ENCODE measurements at places on chromosomes 6 and 20.
A peak's percentile ranks its signal among the peaks of the same experiment; 100 is the strongest.

GRCh38 chr6:81865712-81866111 lies 113.2 kb upstream of the TENT5A start:
- no peak for DNase-seq

DNA sequence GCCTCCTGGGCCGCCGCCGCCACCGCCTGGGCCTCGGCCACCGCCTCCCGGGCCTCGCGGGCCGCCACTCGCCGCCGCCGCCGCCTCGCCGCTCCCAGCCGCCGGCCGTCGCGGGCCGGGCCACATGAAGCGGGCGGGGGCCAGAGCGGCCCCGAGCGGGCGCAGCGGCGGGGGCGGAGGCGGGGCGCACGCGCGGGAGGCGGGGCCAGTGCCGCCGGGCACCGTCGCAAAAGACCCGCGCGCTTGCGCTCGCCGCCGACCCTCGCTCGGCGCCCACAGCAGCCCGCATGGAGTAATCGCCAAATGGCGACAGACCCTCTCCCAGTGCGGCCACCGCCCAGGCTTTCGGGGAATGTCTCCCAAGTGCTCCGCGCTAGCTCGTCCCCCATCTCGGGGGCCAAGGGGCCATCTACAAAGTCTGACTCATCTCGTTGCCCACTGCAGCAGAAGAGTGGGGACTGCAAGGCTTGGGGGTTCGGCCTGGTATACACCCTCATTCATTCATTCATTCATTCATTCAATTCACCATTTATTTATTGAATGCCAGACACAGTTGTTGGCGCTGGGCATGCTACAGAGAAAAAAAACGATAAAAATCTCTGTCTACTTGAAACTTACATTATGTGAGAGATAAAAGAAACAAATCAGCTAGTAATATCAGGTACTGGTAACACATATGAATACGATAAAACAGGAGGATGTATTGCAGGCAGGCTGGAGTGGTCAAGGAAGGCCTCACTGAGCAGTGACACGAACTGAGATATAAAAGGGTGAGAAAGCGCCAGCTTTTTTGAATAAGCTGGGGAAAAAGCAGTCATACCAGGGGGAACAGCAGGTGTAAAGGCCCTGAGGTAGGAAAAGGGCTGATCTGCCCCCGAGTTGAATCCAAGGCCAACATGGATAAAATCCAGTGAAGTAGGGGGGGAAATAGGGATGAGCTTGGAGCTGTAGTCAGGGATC lies at the start of gene B4GALT5:
B4GALT5 (minus strand) TSS at position 126 of the 960 bp plus-strand sequence. CDS start 188 bp downstream, outside the sequence.
- peak; percentile 56 for DNase-seq

DNA sequence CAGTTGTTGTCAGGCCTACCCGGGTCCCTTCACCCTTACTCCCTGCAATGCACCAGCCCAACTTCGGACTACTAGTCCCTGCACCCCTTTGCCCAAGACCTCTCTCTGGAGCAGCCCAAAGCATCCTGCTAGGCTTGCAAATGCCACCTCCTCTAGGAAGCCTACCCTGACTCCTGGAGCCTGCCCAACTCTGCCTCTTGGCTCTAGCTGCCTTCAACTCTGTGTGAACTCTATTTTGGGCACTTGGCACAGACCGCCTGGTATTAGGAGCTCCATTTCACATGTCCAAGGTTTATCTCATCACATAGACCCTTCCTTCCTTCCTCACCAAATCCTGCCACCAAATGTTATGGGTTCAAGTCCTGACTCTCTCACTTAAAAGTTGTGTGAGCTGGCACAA lies 80.6 kb downstream of the MDGA1 start:
- DNase-seq = no peak

DNA sequence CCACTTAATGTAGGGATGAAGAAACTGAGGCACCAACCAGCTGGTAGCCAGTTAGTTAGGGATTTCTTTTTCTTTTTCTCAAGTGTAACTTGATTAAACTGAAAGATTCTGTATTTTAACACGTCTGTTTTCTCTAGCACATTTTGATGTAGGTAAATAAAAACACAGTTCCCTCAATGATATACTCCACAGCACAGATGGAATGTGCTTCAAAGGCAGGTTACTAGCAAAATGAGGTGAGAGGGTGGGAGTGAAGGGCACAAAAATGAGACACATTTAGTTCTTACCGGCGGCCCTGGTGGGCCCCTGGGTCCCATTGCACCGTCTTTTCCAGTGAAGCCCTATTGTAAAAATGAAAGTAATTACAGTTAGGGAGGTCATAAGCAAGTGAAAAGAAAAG lies 108.9 kb downstream of the COL12A1 start:
- no peak for DNase-seq

GRCh38 chr6:157908369-157909281 lies 73.0 kb upstream of the SYNJ2 start:
- DNase-seq = no peak

DNA sequence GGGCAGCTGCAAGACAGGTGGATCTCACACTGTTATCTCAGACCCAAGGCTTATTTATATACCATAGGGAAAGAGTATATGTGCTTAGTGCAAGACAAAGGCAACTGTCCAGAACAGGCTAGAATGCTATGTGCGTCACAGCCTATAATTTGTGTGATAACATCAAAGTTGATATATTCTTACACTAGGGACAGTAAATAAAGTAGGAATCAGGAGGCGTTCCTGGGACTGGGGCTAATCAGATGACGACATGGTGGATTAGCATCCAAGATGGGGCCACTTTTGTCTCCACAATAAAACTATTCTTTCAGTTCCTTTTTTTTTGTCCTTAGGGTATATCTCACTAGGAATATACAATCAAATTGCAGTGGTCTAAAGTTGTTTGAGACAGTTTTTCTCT lies 54.9 kb upstream of the IER3 start:
- no peak for DNase-seq

DNA sequence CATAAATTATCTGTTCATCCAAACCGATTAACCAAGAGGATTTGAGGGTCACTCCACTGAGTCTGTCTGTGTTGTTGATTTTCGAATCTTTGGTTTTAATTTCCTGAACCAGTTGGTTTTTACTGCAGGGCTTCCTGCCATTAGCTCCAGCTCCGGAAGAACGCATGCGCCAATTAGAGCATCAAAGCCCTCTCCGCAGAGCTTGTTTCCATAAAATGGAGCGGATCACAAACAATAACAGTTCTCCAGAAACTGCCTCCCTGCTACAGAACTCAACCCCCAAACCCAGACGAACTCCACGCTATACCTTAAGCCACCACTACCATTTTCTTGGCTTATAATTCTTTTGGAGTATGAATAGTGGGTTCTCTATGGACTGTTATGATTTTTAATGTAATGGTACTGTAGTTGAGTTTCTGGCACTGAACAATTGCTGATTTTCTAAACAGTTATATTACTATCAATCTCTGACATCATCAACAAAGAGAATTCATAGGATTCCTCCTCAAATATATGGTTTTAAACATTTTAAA lies 13.8 kb downstream of the TFAP2A start:
- DNase-seq = no peak

- no peak for DNase-seq
These were observed 201.9 kb downstream of the MOXD1 start for GRCh38 chr6:132199343-132199742.

GRCh38 chr6:3882431-3882830 lies 33.3 kb downstream of the FAM50B start:
- no peak for DNase-seq

GRCh38 chr20:9592419-9592818 lies 78.0 kb downstream of the LAMP5 start:
- no peak for DNase-seq

GRCh38 chr20:18254615-18255014 lies 33.7 kb upstream of the ZNF133 start:
- no peak for DNase-seq

DNA sequence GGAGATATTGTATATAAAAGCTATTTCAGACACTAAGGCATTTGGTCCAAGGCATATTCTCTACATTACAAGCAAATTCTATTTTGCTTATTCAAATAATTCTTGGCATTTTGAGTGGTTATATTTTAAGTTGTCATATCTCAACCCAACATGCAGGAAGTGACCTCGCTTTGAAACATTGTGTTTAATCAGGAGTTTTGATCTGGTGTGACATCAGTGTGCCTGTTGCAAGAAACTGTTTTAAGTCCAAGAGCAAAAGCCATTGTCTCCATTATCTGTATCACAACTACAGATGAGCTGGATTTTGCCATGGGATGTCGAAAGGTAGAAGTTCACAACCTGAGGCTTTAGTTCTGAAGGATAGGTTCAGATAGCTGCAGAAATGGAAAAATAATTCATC lies 509.9 kb upstream of the ID4 start:
- no peak for DNase-seq

DNA sequence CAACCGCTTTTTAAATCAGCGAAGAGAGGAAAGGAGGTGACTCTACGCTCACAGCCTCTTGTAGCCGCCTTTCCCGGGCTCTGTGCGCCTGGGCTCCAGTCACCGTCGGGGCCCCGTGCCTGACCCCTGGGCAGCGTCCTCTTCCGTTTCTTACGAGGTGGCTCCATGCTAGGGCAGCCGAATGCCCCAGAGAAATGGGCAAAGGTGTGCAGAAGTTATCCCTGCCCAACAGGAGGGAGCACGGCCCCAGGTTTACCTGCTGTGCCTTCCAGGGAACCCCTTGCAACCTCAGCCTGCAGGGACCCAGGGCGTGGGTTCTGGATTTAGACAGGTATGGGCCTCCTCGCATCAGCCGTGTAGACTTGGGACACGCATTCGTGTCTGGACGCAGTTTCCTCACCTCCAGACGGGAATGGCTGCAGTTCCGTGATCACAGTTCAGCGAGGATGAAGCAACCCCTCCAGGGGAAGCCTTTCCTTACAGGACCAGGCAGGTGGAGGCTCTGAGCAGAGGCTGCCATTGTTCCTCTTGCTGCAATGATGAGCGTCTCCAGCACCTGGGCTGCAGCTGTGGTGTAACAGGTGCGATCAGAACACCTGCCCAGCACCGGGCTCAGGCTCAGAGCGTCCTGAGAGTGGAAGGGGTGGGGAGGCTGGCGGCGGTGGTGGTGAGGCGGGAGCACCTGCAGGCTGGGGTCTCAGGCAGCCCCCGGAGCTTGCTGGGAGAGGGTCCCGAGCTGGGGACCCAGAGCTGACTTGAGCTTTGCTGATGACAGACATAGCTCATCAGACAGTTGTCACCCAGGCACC lies 81.3 kb upstream of the BHLHE23 start:
- DNase-seq = no peak

DNA sequence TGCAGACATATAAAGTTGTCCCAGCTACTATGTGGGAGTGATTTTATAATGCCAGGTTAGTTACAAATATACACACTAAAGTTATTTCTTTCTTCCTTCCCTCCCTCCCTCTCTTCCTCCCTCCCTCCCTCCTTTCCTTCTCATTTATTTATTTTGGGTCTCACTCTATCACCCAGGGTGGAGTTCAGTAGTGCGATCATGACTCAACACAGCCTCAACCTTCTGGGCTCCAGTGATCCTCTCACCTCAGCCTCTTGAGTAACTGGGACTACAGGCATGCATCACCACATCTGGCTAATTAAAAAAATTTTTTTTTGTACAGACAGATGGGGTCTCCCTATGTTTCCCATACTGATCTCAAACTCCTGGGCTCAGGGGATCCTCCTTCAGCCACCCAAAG lies 59.2 kb downstream of the PHF20 start:
- no peak for DNase-seq

DNA sequence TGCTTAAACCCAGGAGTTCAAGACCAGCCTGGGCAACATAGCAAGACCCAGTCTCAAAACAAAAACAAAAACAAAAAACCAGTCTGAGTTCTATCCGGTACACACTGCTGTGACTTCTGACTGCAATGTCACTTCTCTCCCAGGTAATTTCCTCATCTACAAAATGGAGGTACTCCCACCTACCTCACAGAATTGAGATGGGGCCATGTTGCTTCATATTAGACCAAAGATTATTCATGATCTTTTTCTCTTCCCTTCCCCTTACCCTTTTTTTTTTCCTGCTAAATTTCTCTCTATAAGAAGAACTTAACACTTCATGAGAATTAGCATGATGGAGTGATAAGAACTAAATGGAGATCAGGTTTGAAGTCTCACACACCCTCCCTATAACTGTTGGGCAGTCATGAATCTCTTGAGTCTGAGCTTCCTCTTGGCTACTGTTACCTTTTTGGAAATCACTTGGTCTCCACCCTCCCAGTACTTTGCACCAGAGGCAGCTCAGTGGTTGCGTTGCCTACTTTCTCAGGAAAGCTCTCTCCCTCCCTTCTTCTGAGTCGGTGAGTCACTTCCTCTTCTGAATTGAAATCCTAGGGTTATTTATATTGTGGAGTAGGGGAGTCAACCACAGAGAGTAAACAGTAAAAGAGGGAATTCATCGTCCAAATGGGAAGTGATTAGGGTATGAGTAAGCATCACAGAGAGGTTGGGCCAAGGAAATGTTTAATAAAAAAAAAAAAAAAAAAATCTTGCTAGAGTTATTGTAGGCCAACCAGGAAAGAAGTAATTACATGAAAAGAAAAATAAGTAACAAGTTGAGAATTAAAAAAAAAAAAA lies 59.9 kb upstream of the MAP7 start:
- DNase-seq = no peak

DNA sequence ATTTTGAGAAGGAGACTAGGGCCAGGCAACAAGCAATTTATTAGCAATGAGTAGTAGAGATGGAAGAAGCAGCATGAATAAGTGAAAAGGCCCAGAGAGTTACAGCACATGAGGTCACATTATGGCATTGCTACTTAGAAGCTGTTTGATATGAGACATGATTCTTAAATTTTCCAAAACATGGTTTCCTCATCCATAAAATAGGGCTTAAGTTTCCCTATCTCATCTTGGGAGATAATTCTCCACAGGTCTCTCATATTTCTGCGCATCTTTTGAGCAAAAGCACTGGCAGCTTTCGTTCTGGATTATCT lies 656.1 kb downstream of the EPHA7 start:
- no peak for DNase-seq

DNA sequence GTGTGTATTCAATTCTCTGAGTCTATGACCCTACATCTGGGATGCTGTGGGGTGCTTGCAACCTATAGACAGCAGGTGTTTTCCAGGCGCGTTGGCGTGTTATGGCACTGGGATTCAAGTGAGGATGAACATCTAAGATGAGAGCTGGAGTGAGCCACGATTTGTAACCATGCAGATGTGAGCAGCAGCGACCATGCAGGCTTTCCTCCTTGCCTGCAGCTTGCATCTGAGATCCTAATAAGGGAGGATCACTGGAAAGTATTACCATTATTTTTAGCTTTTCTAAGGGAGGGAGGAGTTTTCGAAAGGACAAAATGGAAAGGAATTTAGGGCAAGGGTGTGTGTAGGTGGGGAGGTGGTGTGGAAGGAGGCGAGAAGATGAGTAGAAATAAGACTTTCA lies 216.7 kb downstream of the ATXN1 start:
- DNase-seq = no peak

DNA sequence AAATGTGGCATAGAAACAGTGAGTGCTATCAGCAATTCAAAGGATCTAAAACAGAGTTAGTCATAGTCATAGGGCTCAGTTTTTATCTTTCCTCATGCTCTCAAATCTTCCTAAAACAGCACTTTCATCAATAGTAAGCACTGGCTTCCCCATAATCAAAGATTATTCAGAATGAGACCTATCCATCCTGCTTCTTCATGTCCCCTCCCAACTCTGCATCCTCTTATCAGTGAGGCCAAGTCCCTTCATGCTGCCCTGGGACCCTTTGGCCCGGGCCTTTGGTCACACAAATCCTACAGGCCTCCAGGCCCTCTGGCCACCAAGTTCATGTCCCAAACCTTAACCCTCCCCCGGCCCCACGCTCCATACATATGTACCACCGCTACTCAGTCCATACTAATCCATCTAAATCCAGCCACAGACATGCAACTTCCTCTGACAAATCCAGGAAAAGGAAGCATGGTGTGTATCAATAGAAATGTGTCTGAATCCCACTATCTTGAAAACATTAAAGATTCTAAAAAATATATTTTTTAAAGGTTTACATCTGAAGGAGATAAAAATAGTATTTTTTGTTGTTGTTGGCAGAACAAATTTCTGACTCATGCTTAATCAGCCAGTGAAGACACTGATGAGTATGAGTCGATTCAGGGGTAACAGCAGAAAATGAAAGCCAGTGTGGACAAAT lies 143.5 kb downstream of the PDE7B start:
- DNase-seq = no peak

All from central memory CD4-positive, alpha-beta T cell (primary cell).